ENCODE measurements at places on chromosomes 13 and 19.
A peak's percentile ranks its signal among the peaks of the same experiment; 100 is the strongest.

DNA sequence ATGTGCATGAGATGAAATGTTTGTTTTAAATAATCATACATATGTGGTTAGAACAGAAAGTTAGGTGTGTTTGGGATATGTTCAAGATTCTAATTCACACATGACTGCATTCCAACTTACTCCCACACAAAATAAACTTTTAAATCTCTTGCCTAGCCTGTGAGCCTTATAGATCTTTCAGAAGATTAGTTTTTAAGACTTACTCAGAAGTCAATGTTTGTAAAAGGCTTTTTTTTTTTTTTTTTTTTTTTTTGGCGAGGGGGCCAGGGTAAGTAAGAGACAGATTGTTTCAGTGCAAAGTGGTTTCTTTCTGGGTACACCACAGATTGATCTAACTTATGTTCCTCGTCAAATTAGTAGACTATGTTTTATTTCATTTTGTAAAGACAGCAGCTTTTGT, 39.1 kb downstream of the GPR180 start:
- DNase-seq = no peak

DNA sequence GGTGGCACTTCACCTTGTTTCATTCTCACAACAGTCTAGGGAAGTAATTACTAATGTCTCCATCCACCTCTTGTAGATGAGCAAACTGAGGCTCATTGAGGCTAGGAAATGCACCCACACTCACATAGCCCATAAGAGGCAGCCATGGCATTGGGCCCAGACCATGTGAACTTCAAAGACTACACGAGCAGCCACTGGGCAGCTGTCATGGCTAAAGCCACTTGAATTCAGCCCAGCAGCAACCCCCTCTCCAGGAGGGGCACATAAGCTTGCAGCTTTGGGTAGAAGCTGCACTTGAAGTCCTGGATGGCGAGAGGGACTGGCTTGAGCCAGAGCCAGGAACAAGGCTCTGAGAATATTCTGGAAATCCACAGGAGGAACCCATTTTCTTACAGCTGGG, 13.4 kb downstream of the ALOX5AP start:
- no peak for DNase-seq

GRCh38 chr19:58546019-58546530, 2.2 kb downstream of the TRIM28 start:
- DNase-seq = no peak

DNA sequence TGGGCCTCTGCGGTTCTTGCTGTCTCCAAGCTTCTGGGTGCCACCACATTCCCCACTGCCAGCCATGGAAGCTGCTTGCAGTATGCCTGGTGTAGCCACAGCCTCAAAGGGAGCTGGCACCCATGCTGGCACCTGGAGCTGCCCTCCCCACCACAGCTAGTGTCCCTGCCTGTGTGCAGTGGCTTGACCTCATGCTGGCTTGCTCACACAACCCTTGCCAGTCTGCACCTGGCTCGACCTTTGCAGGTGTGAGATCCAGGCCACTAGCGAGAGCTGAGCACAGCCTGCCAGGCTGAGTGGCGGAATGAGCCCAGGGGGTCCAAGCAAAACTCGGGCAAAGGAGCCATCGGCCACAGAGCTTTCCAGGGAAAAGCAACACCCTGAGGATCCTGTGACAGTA, 236.7 kb upstream of the CSNK1A1L start:
- no peak for DNase-seq

DNA sequence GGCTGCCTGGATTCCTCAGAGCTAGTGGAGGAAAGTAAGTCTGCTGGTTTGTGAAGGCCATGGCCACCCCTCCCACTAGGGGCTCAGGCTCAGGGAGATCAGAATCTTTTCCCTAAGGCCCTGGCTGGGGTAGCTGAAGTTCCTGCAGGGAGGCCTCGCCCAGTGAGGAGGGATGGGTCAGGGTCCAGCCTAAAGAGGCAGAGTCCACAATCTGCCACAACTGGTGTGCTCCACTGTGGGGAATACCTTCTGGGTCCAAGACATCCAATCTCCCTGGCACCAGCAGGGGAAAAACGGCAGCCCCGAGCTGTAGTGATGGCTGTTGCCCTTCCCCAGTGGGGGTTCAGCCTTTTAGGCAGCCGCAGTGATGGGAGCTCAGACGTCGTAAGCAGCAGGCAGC, 23.2 kb downstream of the IGFL3 start:
- no peak for DNase-seq

DNA sequence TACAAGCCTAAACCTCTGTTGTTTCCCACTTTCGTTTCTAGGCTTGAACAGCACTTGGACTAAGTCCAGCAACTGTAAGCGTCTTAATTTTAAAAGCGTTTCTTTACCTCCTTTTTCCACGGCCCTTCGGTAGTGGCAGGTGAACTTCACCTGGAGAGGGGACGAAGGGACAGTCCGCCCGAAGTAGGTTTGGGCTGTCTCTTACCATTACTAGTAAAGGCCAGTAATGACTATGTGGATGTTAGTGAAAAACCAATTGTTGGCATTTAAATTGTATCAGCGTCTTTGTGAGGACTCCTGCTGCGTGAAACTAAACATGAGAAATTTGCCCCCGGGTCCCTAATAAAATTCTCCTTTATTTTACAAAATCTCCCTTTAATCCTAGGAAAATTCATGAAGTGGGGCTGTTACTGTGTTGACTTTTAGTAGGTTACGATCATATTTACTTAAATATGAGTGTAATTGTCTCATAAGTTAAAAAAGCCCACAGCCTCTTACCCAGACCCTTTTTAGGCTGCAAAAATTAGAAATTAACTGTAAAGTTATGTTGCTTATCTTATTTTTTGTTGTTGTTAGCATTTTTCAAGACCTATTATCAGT, 983 bp downstream of the ITM2B start:
- no peak for DNase-seq

- DNase-seq = no peak
Observed at GRCh38 chr13:86684402-86684801, 885.2 kb upstream of the SLITRK6 start.

- DNase-seq = no peak
Observed at GRCh38 chr13:20053016-20053415, 94.5 kb downstream of the ZMYM2 start.

DNA sequence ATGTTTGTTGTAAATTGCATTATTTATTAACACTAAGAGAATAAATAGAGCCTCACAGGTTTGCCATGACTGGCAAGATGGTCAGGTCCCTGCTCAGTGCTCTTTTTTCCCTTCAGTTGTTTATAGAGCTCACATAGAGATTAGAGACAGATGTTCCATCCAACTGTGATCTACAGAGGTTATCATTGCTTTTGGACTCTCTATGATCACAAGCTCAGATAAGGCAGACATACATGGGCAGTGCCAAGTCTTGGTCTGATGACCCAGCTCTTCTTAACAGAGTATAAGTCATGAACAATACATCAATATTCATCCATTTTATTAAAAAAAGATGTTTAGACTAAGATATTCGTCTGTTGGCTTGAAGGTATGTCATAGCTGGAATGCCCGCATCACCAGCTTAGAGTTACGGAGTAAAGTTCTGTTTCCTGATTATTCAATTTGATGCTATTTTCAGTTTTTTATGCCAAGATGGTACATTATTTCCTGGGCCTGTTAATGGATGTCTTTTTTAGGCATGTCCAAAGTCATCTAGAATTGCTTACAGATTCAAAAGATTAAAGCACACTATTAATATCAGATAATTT, 729.8 kb upstream of the SLC10A2 start:
- DNase-seq = no peak

- DNase-seq = no peak
Observed at GRCh38 chr13:95253033-95253432, 48.2 kb downstream of the ABCC4 start.

DNA sequence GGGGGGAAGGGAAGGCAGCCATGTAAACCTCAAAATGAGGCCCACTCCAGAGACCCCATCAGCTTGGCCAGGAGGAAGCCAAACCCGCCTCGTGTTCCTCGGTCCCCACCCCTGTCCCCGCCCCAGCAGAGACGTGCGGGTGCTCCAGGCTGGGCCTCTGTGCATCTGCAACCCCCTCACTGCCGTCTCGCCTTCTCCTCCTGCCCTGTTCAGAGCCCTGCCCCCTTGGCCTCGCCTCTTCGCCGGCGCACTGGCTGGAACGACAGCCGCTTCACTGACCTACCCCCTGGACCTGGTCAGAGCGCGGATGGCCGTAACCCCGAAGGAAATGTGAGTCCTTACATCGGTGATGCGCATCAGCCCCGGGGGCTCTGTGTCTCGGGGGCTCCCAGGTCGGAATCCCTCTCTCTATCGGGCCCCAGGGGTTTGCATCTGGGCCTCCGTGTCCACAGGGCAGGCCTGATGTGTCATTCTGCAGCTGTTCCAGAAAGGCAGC, 32.2 kb downstream of the TMEM161A start:
- DNase-seq = no peak

- DNase-seq = no peak
Observed at GRCh38 chr19:34837262-34837661, 64.2 kb upstream of the ZNF599 start.

GRCh38 chr13:44507639-44508038, 68.5 kb downstream of the TSC22D1 start:
- DNase-seq = no peak

DNA sequence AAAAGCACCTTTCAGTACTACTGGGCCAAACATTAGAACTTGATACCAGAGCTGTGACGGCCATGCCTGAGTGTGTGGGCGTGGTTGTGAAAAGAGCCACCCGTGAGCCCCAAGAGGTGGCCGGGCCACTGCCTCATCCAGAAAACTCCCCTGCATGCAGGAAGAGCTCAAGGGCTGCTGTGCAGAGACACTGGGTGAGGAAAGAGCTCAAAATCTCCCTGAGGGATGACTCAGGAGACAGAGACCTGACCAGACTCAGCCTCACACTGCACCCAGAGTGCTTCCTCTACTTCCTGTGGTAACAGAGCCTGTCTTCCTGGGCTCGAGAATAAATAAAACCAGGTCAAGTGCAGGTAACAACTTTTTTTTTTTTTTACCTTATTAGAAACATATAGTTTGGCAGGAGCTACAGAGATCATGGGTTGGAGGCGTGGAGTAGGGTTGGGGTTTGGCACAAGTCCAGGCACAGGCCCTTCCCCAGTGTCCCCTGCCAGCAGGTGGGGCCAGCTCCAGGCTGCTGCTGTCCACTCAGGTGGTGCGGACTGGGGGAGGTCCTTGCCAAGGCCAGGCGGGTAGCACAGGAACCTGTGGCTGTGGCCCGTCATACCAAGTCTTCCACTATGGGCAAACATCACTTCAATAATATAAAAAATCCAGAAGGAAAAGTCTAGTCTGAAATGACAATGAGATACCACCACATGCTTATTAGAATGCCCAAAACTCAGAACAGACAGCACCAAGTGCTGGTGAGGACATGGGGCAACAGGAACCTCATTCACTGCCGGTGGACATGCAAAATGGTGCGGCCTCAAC, 25.5 kb downstream of the ELL start:
- peak; percentile 28 for DNase-seq

- no peak for DNase-seq
Observed at GRCh38 chr19:1259206-1259875, 9.8 kb upstream of the CIRBP start.

DNA sequence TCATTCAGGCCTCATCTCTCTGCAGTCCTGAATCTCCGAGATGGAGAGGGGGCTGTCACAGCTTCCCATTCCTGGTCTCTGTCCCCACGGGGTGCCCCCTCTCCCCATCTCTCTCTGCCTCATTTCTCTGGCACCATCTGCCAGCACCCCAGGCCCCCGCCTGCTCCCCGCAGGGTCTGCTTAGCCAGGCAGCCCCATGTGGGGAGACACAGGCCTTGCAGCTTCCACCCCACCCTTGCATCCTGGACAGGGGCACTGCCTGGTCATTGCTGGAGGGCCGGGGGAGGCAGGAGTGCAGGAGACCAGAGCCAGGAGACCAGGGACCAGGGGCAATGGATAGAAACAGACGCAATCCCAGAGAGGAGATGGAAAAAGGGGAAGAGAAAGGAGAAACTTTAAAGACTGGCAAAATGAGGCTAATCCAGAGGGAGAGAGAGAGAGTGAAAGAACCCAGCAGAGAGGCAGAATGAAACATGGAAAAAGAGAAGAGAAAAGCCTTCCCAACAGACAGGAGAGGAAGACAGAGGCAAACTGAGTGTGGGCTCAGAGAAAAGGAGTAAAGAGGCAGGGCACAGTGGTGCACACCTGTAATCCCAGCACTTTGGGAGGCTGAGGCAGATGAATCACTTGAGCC, 8.8 kb upstream of the GIPR start:
- DNase-seq = no peak

- no peak for DNase-seq
Observed at GRCh38 chr19:7211191-7211951, 82.8 kb downstream of the INSR start.

- DNase-seq = no peak
Observed at GRCh38 chr13:32087955-32088747, 56.6 kb downstream of the FRY start.

DNA sequence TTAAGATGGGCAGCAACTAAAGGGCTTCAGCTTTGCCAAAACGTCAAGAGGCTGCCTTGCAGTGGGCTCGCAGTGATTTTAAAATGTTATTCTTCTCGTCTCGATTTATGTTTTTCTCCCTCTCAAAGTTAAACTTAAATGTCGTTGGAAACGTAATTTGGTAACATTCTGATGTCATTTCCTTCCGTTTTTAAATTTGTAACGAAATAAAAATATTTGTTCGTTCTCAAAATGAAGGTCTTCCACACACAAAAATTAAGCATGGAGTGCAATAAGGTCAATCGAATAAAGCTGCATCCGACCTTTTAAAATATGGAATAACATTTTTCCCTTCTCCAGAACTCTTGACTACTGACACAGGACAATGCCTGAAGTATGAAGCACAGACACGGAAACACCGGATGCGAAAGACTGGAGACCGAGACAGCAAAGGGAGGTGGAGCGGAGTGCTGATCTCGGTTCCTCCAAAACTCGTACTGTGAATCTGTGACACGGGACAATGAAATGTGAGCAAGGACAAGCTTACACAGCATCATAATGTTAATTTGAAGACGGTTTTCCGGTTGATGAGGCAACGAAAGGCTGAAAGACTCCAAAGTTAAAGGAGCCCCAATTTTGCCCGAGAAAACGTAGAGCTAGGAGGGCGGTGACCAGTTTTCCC, 850 bp downstream of the MTMR6 start:
- DNase-seq = peak; percentile 23

- no peak for DNase-seq
Observed at GRCh38 chr19:918481-919198, 1.5 kb downstream of the KISS1R start.

DNA sequence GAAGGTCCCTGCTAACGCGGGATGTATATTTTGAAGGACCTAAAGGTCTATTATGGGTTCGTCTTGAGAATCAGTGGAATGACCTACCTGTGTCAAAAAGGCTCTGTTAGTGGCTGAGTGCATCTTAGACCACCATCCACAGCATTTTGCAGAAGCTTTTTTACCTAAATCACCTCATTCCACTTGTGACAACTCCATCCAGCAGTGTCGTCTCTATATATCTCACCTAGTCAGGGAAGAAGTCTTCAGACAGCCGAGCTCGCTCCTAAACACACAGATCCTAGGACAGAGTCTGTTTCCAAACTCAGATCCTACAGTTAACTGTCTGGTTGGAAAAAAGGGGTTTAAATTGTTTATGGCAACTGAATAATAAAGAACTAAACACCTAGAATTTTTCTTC, 33.7 kb downstream of the COL4A1 start:
- DNase-seq = no peak

- peak; percentile 3 for DNase-seq
Observed at GRCh38 chr13:61880578-61881283, 465.1 kb upstream of the PCDH20 start.

- no peak for DNase-seq
Observed at GRCh38 chr19:3785451-3785937, 687 bp downstream of the MATK start.

- DNase-seq = no peak
Observed at GRCh38 chr13:33307843-33308242, 22.3 kb upstream of the STARD13 start.

- DNase-seq = no peak
Observed at GRCh38 chr19:52322429-52322828, 13.6 kb upstream of the ZNF610 start.
